Activated CD4-positive, alpha-beta memory T cell treated with anti-CD3 and anti-CD28 coated beads for 36 hours (primary cell): ENCODE measurements at places on chromosomes 5 and 9. TPM values are rescaled to one million over a fixed set of nuclear protein-coding genes. Genes with fewer than 3 reads are reported as not detected.

GRCh38 chr9:124078641-124079040 lies 67.1 kb downstream of the LHX2 start:
- H3K27me3 ChIP-seq = peaks cover 4% of the 10 kb centered on the region
- no peak for DNase-seq
- H3K4me1 ChIP-seq = no peaks in the 10 kb centered on the region
- H3K4me3 ChIP-seq = no peak overlapping the region
- no peak overlapping the region for H3K27ac ChIP-seq
- no peaks in the 10 kb centered on the region for H3K36me3 ChIP-seq

DNA sequence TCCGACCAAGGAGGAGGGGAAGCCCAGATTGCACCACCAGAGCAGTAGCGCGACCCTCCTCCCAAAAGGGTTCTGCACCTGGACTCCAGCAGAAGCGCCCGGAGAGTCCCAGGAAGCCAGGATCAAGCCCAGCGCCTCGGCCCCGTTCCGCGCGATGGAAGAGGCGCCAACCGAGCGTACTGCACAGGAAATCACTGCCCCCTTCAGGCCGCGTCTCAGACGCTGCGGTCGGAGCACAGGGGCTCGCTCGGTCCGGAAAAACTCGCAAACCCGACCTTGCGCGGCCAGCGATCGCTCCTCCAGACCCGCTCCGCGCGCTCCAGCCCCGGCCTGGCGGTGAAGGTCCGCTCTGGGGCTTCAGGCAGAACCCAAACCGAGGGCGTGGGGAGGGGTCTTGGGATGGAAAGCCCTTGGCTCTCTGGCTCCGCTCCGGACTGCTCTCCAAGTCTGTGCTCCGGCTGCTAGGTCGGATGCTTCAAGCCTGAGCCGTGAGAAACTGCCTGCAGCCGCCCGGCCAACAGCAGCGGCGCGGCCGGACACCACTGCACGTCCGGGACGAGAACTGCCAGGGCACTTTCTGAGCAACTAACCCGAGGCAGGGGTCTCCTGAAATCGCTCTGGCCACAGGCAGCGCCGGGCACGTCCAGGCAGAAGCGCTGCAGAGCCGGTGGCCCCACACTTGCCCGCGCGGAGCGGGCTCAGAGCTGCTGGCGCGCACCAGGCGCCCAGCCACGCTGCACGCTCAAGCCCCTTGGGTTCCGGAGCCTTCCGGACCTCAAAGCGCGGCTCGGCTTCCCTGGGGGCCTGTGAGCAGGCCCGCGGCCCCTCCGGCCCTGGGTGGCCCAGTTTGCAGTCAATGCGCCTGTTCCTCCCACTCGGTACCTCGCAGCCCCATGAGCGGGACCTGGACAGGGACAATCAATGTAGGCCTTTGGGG lies 1.3 kb downstream of the GABBR2 start:
- H3K4me3 ChIP-seq = no peak overlapping the region
- DNase-seq = peak; percentile 50
- H3K36me3 ChIP-seq = no peaks in the 10 kb centered on the region
- H3K27ac ChIP-seq = no peak overlapping the region
- H3K4me1 ChIP-seq = peaks cover 1% of the 10 kb centered on the region
- peaks cover 51% of the 10 kb centered on the region for H3K27me3 ChIP-seq

Gene PITX1
- 0.14 TPM for total RNA-seq

- H3K4me1 ChIP-seq = peaks cover 37% of the 10 kb centered on the region
- H3K27me3 ChIP-seq = no peaks in the 10 kb centered on the region
- peak overlapping the region; percentile 52 for H3K27ac ChIP-seq
- peaks cover 64% of the 10 kb centered on the region for H3K36me3 ChIP-seq
Measured at GRCh38 chr9:97666907-97667686, 30.0 kb downstream of the XPA start.

Gene GALNT12
- 6.3 TPM for total RNA-seq

- H3K4me3 ChIP-seq = no peak overlapping the region
- no peak for DNase-seq
- no peak overlapping the region for H3K27ac ChIP-seq
Measured at GRCh38 chr5:52656569-52657246, 131.0 kb upstream of the ITGA1 start.

Gene IL3
- 23.3 TPM for total RNA-seq

GRCh38 chr9:71895117-71895516 lies 15.9 kb downstream of the ABHD17B start:
- H3K4me1 ChIP-seq = peaks cover 51% of the 10 kb centered on the region
- no peak overlapping the region for H3K27ac ChIP-seq
- H3K36me3 ChIP-seq = peaks cover 2% of the 10 kb centered on the region
- H3K27me3 ChIP-seq = no peaks in the 10 kb centered on the region
- H3K4me3 ChIP-seq = no peak overlapping the region

DNA sequence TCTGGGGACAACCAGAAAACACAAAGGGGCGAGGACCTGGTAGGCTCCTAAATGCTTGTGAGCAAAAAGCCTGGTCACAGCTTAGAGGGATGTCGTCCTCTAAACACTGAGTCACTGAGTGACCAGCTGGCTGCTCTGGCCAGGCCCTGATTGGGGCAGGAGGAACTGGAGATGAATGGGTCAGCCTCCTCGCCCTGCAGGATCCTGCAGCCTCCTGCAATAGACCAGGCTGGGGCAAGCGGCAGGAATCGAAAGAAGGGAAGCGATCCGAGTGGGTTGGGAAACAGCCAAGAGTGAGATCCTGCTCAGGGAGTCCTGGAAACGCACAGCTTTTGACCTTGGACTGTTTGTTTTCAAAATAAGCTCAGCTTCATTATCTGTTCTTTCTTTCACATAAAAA lies 34.1 kb upstream of the MSX2 start:
- H3K27me3 ChIP-seq = peaks cover 55% of the 10 kb centered on the region
- no peaks in the 10 kb centered on the region for H3K36me3 ChIP-seq
- H3K27ac ChIP-seq = no peak overlapping the region
- no peak overlapping the region for H3K4me3 ChIP-seq
- no peak for DNase-seq

Gene PCDHAC1
- not detected for total RNA-seq

DNA sequence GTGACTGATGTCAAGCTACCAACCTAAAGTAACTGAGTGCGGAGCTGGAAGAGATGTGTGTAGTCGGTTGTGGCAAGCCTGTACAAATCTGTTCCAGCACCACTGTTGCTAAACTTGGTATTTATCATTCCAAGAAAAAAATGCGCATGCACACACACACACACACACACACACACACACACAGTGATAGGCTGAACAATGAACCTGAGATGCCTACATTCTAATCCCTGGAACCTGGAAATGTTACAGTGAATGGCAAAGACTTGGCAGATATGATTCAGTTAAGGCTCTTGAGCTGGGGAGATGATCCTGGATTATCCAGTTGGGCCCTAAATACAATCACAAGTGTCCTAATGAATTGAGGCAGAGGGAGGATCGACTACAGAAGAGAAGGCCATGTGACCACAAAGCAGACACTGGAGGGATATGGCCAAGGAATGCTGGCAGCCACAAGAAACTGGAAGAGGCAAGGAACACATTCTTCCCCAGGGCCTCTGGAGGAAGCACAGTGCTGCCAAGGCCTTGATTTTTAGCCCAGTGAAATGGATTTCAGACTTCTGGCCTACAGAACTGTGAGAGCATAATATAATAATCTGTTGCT lies 49.7 kb upstream of the LHFPL2 start:
- H3K27me3 ChIP-seq = no peaks in the 10 kb centered on the region
- no peaks in the 10 kb centered on the region for H3K36me3 ChIP-seq
- no peak overlapping the region for H3K27ac ChIP-seq
- no peak for DNase-seq
- no peaks in the 10 kb centered on the region for H3K4me1 ChIP-seq

- no peak overlapping the region for H3K4me3 ChIP-seq
- H3K27ac ChIP-seq = no peak overlapping the region
- H3K36me3 ChIP-seq = no peaks in the 10 kb centered on the region
- H3K27me3 ChIP-seq = peaks cover 14% of the 10 kb centered on the region
Measured at GRCh38 chr5:66351813-66352212, 207.7 kb downstream of the SREK1 start.

- H3K4me3 ChIP-seq = peak within 1 kb of the TSS; percentile 70
- peaks cover 15% of the 10 kb centered on the region for H3K36me3 ChIP-seq
- H3K27ac ChIP-seq = no peak within 1 kb of the TSS
- DNase-seq = peak; percentile 69
Measured at GRCh38 chr5:140346348-140347221, at the start of gene HBEGF. Gene HBEGF, minus strand, starts transcription at chr5:140346603. Its CDS starts 275 bp downstream, at chr5:140346328.

GRCh38 chr9:29830821-29831220 lies 2257.5 kb upstream of the C9orf72 start:
- H3K27me3 ChIP-seq = no peaks in the 10 kb centered on the region
- no peaks in the 10 kb centered on the region for H3K4me1 ChIP-seq
- no peaks in the 10 kb centered on the region for H3K36me3 ChIP-seq
- no peak overlapping the region for H3K4me3 ChIP-seq
- no peak for DNase-seq
- no peak overlapping the region for H3K27ac ChIP-seq

- H3K27me3 ChIP-seq = no peaks in the 10 kb centered on the region
- H3K4me3 ChIP-seq = no peak overlapping the region
- peaks cover 27% of the 10 kb centered on the region for H3K4me1 ChIP-seq
Measured at GRCh38 chr9:137683262-137683864, 64.6 kb downstream of the EHMT1 start.

Gene CLIC3
- total RNA-seq = 0.61 TPM

- H3K4me3 ChIP-seq = no peak overlapping the region
- H3K4me1 ChIP-seq = no peaks in the 10 kb centered on the region
- no peak overlapping the region for H3K27ac ChIP-seq
Measured at GRCh38 chr5:167920589-167920988, 370.9 kb upstream of the WWC1 start.

DNA sequence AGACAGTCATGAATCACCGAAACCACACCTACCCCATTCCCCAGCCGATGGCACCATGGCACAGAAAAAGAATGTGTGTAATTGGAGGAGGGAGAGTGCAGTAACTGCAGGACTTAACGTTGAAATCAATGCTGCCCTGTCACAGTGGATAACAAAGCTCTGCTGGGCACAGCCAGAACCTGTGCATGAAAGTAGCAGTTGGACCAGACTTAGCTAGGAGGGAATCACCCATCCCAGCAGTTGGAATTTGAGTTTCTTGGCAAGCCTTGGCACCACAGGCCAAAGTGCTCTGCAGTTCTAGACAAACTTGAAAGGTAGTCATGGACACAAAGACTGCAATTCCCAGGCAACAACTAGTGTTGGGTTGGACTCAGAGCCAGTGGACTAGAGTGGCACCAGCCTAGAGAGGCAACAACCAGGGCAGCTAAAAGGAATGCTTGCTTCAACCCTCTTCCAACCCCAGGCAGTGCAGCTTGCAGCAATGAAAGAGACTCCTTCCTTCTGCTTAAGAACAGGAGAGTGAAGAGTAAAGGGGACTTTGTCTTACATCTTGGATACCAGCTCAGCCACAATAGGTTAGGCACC lies 19.1 kb downstream of the TMEM232 start:
- H3K27ac ChIP-seq = no peak overlapping the region
- no peak overlapping the region for H3K4me3 ChIP-seq
- H3K4me1 ChIP-seq = no peaks in the 10 kb centered on the region

Gene SHROOM1
- 1.6 TPM for total RNA-seq

Gene CCL27
- 0.80 TPM for total RNA-seq

DNA sequence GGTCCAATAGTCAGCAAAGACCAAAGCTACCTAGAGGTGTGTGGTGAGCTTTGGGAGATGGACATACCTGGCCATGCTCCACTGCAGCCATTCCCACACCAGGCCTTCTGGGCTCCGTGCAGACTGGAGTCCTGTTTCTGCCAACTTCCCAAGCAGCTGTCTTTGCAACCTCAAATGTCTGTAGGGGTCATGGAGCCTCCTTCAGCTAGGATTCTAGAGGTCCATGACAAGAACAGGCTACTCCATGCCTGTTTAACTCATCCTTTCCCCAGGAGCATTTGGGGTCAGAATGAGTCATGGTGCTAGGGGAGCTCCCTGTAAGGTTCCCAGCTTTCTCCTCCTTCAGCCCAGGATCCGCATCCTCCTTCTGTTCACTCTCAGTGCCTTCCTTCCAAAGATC lies 17.1 kb downstream of the VPS13A start:
- H3K27ac ChIP-seq = no peak overlapping the region
- H3K4me3 ChIP-seq = no peak overlapping the region
- no peak for DNase-seq

DNA sequence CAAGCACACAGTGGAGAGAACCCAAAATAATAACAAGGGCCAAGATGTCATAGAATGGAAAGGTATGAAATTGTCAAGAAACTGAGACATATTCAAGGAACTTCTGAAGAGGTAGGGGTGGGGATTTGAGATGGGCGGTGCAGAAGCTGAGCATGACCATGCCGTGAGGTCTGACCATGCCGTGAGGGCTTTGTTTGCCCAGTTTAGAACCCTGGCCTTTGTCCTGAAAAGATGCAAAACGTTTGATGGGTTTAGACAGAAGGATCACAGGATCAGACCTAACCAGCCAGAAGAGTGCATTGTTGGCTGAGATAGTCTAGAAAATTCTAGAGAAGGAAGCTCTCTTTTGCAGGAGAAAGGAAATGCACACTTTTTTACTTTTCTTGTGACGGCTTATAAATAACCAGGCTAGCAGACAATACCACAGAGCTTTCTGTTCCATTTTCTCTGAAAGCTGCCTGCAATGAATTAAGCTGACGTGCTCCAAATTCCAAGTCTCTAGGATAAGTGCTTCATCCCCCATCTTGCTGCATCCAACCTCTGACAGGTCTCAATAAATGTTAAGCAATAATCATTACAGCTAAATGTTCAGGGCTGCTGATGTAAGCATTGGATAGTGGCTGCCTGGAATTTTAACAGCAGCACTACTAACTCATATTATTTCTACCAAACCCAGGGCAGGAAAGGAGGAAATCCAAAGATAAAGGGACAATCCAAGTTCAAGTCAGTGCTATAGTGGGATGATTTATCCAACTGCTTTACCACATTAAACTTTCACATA lies 110.9 kb upstream of the IL6ST start:
- H3K27ac ChIP-seq = peak overlapping the region; percentile 38
- peaks cover 59% of the 10 kb centered on the region for H3K4me1 ChIP-seq
- no peaks in the 10 kb centered on the region for H3K27me3 ChIP-seq
- no peak for DNase-seq
- no peak overlapping the region for H3K4me3 ChIP-seq
